ENCODE measurements at places on chromosomes 13 and 19.
A peak's percentile ranks its signal among the peaks of the same experiment; 100 is the strongest.

GRCh38 chr13:73844986-73845385 lies 289.2 kb downstream of the KLF12 start:
- DNase-seq, result no peak

DNA sequence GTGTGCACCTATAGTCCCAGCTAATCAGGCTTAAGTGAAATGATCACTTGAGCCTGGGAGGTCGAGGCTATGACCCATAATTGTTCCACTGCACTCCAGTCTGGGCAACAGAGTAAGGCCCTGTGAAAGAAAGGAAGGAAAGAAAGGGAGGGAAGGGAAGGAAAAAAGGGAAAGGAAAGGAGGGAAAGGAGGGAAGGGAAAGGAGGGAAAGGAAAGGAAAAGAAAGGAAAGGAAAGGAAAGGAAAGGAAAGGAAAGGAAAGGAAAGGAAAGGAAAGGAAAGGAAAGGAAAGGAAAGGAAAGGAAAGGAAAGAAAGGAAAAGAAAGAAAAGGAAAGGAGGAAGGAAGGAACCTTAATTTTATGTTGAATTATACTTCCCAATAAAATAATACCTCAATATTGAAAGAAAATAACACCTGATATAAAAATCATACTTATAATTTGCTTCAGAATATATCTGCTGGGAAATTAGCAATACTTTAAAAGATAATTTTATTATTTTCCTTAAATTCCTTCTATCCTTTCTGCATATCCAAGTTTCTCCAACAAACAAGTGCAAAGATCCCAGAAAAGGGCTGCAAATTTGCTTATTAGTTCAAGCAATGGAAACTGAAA lies 177.3 kb downstream of the KLF12 start:
- DNase-seq, result no peak

DNA sequence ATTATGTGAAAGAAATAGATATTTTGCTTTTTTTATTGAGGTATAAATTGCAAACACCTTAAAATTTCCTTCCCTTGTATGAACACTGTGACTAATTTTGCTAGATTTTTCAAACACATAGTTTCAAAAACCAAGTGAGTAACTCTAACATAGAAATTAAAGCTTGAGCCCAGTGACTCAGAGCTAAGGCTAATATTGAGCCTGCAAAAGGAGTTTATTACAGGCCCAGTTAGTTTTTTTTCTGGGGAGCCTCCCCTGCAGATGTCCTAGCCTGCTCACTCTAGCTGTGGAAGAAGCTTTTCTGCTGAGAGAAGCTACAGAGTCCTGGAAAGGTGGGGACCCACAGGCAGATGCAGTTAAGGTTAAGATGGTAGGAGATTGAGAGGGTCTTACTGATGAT lies 3.4 kb downstream of the ZNF430 start:
- no peak for DNase-seq

DNA sequence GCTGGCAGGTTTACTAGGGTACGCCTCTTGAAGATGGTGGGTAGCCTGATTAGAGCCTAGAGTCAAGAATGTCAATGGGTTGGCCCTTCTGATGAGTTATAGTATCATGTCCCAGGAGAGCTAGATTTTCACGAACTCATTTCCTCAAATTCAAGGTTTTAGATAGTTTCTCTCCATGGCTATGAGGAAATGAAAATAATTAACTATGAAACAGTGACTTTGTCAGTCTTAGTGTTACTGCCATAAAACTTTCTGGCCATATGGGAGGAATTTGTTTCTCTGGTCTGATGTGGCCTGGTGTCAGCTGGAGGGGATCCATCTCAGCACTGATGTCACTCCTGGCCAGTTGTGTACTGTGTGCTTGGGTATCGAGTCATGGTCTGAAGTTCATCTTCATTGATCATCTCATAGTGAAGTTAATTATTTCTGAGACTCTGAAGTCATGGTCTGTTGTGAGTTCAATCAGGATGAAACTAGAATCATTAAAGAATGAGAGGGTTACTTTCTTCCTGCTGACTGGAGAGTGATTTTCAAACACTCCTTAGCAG lies 49.4 kb upstream of the TNFSF11 start:
- DNase-seq, result no peak

- DNase-seq, result no peak
Measured at GRCh38 chr19:30111021-30111855, 169.2 kb downstream of the URI1 start.

DNA sequence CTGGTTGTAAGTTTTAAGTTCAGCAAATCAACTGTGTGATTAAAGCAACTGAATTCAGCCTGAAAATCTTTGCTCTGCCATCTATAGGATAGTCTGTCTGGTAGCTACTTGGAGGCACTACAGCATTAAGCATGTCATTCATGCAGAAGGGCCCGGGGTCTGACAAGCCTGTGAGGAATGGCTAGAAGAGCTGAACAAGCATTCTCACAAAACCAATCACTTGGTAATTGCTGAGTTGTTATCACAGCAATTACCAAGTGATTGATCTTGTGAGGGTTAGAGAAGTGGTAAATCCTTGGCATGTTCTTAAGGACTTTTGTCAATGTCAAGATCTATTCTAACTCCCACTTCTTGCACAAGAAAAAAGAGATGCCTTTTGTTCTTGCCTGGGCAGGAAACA lies 356.1 kb downstream of the FGF14 start:
- no peak for DNase-seq

DNA sequence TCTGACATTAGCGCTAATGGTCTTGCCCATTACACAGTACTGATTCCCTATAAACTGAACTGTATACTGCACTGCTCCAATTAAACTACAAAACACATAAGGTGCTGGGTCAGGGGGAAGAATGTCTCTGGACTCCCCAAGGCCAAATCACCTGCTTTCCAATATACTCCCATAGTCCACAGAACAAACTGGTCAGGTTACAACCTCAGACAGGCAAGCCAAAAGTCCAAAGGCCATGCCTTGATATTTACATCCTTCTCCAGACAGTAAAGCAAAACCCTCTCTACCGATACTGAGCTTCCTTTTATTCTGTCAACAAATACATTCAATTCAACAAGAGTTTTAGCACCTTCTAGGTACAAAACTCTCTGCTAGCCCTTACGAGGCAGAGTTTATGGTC lies 8.9 kb downstream of the ZNF541 start:
- no peak for DNase-seq

- DNase-seq, result no peak
Measured at GRCh38 chr13:110575322-110576069, 14.0 kb upstream of the RAB20 start.

DNA sequence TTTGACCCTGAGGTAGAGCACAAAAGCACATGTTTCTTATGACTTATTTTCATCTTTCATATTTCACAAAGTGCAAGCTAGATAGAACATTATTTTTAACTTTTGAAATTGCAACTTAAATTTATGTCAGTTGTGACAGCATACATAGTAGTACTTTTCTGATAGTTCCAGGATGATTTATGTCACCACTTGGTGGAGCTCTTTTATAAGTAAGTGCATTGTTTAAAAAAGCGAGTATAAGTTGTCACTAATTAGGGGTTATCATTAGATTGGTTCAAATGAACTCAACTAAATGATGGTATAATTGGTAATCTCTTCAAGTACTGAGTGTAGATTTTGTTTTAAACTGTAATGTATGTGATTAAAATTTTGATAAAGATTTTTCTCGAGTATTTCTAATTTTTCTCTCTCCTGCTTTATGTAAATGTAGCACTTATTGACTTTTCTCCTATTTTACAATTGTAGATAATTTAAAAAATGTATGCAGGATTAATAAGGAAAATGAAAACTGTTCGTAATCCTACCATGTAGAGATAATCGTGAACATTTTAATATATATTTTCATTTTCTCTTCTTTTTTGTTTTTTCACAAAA lies 31.1 kb downstream of the RB1 start:
- DNase-seq, result no peak

DNA sequence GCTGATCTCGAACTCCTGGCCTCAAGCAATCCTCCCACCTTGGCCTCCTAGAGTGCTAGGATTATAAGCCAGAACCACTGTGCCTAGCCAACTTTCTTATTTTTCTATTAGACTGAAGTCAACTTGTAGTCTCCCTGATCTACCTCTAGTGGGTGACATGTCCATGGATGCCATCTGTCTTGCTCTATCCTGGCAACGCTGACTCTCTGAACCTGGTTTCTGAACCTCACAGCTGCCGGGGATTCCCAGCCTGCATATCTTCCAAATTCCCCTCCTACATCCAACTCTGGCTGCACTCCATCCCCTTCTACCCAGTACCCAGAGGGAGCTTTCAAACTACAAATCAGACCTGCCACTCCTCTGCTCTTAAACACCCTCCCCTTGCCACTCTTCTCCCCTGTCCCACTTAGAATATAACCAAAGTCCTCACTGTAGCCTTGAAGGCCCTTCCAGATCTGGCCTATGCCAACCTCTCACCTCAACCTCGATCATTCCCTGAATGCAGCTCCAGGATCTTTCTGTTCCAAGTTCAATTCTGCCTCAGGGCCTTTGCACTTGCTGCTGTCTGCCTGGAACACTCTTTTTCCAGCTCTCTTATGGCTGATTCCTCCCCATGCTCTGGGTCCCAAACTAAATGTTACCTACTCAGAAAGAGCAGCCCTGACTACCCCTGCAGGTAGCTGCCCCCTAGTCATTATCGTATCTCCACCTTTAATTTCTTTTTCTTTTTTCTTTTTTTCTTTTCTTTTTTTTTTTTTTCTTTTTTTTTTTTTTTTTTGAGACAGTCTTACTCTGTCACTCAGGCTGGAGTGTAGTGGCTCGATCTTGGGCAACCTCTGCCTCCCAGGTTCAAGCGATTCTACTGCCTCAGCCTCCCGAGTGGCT lies 2.2 kb downstream of the CLIP3 start:
- DNase-seq, result no peak

DNA sequence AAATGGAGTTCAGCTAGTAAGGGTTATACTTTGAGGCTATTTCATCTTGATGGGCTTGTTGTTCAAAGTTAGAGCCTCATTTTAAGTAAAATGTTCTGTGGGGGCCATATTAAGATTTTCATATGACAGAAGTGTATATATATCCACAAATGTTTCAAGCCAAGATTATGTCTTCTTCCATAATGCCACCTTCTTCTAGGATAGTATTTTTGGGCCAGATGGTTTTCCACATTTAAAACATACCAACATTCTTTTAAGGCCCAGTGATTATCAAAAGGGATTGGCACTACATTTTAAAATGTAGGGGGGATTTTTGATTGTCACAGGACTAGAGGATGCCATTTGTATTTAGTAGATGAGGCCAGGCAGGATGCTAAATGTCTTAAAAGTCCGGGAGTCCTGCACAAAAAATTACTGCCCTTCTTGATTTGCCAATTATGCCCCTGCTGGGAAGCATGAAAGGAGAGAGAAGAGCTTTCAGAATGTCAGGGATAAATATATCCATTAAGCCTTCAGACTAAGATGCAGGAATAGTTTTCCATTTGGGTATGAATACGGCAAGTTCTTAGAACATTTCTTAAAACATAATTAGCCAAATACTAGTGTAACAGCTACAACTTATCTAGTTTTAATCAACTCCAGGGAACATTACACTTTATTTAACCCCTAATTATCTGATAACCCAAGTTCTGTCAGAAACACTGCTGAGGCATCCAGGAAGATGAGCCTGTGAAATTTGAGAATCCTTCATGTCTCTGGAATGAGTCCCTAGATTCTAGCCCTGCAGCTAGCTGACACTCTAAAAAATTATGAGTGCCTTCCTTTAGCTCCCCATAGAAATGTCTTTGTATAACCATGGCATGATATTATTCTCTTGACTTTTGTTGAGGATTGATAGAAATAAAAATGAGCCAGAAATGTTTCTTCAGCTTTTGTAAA lies 34.0 kb downstream of the ITM2B start:
- DNase-seq, result no peak

DNA sequence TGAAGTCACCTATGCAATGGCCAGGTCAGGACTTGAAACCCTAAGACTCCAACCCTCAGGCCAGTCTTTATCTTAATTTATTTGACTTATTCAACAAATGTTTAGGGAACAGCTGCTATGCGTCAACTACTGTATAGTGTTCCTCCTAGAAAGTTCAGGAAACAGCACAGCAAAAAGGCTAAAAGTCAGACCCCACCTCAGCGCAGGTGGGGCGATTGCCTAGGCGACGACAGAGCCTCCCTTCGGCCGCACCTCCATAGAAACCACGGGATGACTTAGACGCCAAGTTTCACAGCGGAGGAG lies 502 bp downstream of the VRK3 start:
- no peak for DNase-seq

DNA sequence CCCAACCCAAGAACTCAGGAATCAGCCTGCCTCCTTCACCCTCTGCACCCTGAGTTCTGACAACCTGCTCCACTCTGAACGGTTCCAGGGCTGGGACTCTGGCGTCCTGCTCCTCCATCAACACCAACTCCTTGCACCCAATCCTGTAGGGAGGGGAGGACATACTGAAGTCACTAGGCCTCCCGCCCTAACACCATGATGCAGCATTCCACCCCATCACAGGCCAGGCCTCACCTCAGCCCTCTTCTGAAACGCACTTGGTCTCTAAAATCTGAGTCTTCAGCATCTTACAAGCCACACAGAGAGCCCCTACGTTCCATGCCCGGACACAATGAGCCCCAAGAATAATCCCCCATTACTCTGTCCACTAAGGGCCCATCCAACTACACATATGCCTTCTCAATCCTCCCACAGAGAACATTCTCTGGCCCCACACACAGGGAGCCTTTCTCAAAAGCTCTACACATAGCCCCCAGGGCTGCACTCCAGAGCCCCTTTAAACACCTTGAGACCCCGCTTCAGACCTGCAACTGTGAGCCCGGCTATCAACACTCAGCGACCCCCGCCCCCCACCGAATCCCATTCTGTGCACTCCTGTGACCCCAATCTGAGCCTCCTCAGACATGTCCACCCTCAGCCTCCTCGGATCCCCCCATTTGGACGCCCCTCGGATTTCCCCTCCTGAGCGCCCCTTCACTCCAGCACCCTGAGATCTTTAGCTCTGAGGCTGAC lies 567 bp downstream of the ALKBH6 start:
- no peak for DNase-seq

GRCh38 chr19:51699170-51699569 lies 6.0 kb downstream of the SPACA6 start:
- DNase-seq, result no peak

- peak; percentile 63 for DNase-seq
Measured at GRCh38 chr19:49677901-49678674, 1.0 kb downstream of the PRMT1 start.

DNA sequence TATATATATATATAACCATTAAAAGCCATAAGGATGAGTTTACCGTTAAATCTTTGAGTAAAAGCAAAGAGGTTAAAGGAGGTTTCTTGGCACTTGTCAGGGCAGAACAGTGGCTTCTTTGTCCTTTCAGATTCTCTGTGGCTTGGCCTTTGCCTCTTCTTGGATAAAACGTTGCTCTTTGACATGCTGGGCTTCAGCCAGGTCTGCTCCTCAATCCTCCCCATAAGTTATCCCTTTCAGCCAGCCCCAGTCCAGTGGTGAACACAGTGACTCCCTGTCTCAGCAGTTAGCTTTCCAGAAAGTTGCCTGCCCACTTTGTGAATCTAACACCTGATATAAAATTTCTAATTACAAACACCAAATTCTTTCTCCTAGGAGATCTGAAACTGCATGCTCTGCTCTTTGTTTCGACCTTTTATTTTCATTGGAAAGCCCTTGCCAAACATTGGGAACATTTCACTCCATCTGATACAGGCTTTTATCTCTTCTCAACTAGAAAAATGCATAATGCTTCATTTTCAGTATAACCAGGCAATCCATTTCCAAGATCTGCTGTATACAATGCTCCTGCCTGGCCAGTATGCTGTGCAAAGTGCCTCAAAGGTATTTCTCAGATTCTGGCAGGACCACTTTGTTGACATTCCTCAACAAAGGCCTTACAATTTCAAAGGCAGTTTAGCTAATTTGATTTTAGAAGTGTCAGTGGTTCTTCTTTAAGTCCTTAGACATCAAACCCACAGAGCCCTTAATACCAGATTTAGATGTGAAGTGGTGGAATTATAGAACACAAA lies 16.2 kb upstream of the MED4 start:
- no peak for DNase-seq
